ENCODE measurements at places on chromosomes 13 and 19. TPM values are rescaled to one million over a fixed set of nuclear protein-coding genes. Genes with fewer than 3 reads are reported as not detected.

PRODH2 gene
- total RNA-seq = not detected

ZNF414 gene
- total RNA-seq = 2.9 TPM

DNA sequence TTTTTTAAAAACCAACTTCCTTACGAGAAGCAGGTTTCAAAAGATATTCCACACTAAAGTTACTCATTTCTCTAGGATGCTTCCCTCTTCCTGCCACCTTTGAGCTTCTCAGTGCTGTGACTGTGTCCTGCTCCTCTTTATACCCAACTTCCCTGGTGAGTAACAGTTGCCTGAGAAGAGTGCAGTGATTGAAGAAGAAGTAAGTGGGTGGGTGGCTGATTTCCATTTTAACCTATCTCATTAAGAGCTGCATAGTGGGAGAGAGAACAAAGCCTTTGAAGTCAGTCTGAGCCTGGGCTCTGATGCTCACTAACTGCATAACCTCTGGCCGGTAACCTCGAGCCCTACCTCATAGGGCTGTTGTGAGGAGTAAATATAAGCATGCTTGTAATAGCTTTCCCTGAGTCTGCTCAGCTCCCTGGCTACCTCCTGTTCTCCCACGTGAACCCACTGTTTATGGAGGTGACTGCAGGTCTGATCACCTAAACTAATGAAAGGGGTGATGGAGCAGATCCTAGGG lies 977.3 kb downstream of the UQCRFS1 start:
- no peak for DNase-seq

GRCh38 chr13:89816404-89816803 lies 1531.1 kb upstream of the MIR17HG start:
- DNase-seq = no peak

GRCh38 chr13:96027496-96027895 lies 25.7 kb downstream of the UGGT2 start:
- DNase-seq = no peak

- DNase-seq = peak; percentile 66
Observed at GRCh38 chr19:29753934-29754305, 38.9 kb upstream of the C19orf12 start.

ZNF57 gene
- total RNA-seq = 6.5 TPM

IZUMO2 gene
- total RNA-seq = not detected

All from osteoblast (primary cell).